ENCODE measurements at places on chromosomes 2 and 18.
A peak's percentile ranks its signal among the peaks of the same experiment; 100 is the strongest.

DNA sequence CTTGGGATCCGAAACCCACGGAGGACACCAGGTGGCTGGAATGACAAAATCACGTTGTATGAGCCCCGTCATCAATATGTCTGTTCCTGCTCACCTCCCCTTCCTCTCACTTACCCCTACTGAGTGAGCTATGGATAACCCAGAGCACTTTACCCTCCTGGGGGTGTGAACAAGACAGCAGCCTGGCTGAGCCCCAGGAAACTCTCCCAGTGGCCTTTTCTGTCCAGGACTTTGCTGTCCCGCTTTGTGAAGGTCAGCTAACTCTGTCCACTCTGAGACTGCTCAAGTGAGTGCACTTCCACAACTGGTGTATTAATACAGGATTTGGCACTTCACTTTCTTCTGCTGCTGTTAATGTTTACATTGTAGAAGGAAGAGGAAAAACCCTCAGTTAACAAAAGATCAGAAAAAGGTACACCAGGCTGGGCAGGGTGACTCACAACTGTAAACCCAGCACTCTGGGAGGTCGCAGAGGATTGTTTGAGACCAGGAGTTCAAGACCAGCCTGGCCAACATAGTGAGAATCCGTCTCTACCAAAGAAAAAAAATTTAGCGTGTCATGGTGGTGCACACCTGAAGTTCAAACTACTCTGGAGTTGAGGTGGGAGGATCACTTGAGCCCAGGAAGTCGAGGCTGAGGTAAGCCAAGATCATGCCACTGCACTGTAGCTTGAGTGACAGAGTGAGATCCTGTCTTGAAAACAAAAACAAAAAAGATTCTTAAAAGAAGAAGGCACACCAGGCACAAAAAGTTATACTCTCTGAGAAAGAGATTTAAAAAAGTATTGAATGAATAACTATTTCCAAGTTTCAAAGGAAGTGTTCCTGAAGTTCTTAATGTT is 90.3 kb downstream of the CLHC1 start:
- no peak for DNase-seq

DNA sequence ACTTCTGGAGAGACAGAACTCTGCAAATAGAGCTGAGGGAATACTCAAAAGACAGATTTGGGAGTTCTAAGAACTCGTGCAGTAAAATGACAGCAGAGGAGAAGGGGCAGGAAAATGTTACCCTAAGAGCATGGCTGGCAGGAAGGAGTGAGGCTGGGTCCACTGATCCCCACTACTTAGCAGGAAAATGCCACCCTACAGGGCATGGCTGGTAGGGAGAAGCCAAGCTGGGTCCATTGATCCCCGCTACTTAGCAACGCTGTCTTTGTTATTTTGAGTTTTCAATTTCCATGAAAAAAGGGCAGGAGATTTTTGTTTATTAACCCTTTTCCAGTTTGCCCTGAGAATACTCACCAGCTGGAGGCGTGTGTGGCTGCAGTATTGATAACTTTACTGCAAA is 100.3 kb upstream of the TMEM200C start:
- DNase-seq: no peak

- no peak for DNase-seq
Measured at GRCh38 chr18:58456625-58457024, 172.3 kb downstream of the ALPK2 start.

DNA sequence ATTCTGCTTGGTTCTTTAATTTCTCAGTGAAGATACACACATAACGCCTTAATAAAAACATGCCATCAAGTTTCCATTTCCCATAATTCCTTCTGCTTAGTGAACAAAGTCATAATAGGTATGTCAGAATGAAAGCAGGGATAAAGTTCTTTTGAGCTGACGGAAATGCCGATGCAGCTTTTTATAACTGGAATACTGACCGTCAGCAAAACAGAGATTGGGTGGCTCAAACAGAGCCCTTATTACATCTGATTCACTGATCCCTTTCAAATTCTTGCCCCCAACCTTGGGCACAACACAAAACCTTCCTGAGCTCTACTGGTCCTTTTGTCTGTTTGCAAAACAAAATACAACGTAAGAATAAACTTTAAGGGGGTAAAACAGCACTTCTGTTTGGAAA is 140.4 kb downstream of the CDH2 start:
- DNase-seq: no peak

GRCh38 chr2:127398239-127398590 is 10.4 kb upstream of the MAP3K2 start:
- peak; percentile 45 for DNase-seq

GRCh38 chr2:18378020-18378653 is 182.3 kb downstream of the RDH14 start:
- no peak for DNase-seq

GRCh38 chr2:39549718-39550464 is 112.8 kb upstream of the MAP4K3 start:
- no peak for DNase-seq

DNA sequence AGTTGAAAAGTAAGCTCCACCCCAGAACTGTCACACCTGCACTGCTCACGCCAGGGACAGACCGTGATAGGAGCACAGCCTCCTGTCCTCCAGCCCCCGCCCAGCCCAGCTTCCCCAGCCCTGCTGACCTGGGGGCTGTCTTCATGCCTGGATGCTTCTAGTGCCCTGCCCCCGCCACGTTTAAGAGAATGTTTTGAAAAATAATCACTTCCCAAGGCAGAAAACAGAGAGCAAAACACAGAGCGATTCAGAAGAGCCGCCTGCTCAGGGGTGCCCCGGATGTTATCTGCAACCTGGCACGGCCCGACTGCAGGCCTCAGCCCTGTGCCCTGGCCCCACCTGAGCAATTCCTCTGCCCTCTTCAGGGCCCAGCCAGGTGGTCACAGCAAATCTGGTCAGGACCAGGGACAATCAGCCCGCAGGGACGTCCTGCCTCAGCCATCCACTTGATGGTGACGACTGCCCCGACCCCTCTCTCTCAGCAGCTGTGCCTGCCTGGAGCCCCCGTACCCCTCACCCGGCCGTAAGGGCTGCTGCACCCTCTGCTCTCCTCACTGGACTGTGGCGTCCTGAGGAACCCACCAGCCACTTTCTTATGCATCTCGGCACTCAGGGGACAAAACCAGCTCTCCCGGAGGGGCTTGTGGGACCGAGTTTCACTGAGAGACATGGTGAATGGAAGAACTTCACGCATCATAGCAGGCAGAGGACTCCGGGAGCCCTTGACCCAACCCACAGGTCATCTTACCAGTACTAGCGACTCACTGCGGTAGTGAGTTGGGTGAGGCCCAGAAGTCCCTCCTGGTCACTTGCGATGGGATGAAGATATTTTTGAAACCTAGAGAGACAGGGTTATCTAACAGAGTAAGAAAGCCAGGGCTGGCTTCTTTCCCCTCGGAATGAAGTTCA is 30.2 kb downstream of the ADI1 start:
- DNase-seq: no peak

DNA sequence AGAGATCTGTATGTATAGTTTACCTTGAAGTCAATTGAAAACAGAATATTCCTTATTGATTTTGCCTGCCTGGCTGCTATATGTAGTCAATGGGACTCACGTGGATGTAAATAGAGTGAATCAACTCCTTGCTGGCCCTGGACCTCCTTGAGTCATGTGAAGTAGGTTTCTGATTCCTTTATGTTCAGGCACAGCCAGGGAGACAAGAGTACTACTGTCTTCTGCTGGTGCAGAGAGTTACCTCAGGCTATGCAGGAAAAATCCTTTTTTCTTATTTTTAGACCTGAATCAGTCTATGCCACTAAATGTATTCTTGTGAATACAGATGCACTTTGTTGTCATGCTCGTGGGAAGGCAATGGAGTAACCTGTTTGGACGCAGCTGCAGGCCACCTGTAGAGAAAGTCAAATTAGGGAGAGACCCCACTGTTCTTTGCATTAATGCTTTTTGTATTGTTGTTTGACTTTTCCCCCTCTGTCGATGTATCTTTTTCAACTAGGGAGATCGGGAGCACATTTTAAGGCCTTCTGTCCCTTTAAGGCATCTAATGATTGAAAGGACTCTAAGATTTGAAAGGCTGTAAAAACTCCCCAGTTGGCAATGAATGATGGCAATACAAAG is 473.9 kb downstream of the ARHGAP15 start:
- DNase-seq: no peak

- no peak for DNase-seq
Measured at GRCh38 chr2:10876963-10877362, 34.8 kb upstream of the KCNF1 start.

GRCh38 chr18:47756364-47757016 is 174.0 kb downstream of the SMAD2 start:
- DNase-seq: peak; percentile 30

DNA sequence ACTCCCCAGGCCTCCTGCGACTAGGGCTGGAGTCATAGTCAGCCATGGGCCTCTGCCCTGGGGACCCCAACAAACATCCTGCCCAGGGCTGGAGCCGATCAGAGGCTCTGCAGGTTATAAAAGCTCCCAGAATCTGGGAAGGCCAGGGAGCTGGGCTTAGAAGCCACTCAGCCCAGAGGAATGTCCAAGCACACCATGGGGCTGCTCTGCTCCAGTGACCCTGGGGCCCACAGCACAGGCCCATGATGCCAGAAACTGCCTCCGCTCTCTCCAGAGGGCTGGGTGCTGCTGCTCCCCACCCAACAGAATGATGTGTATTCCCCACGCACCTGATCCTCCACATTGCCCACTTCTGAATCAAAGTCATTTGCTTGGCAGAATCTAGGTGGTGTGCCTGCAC is 88.5 kb downstream of the ARMC9 start:
- no peak for DNase-seq

- no peak for DNase-seq
Measured at GRCh38 chr2:234964631-234965461, 13.0 kb downstream of the SH3BP4 start.

- no peak for DNase-seq
Measured at GRCh38 chr2:199440118-199440517, 17.6 kb downstream of the SATB2 start.

DNA sequence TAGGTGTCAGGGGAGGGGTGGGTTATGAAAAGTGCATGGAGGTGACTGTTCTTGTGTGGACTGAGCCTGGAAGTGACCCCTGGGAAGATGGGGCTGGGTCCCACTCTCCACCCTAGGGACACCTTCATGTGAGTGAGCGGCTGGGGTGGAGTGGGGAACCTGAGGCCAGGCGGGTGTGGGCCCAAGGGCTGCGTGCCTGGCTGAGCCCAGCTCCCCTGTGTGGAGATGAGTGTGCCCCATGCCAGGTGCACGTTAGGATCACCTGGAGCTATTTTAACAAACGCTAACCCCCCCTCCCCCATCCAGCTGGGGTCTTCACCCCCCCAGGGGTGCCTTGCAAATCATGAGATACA is 26.5 kb downstream of the ZAP70 start:
- no peak for DNase-seq

- no peak for DNase-seq
Measured at GRCh38 chr18:39702888-39703287, 2137.3 kb upstream of the CELF4 start.

- no peak for DNase-seq
Measured at GRCh38 chr2:32745191-32745590, 117.3 kb downstream of the TTC27 start.

- DNase-seq: no peak
Measured at GRCh38 chr2:105869341-105869740, 124.6 kb downstream of the NCK2 start.

GRCh38 chr2:196963043-196963442 is 36.5 kb upstream of the PGAP1 start:
- no peak for DNase-seq

GRCh38 chr2:234722176-234722575 is 225.3 kb upstream of the ARL4C start:
- DNase-seq: no peak

DNA sequence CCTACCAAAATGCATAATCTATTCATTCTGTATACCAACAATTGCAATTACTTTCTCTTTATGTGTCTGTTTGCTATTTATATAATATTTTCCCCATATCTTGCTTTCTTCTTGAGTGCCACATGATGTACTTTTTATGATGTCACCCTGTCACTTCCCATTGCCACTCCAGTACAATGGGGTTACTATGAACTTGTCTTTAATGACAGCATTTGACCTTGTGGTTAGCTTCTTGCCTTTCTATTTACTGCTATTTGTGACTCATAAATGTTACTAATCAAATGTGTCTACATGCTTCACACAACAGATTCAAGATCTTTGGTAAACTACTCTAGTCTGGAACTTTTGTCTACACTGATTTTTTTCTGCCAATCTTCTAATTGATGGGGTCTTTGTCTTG is 486.3 kb downstream of the NR4A2 start:
- DNase-seq: no peak
